CD8-positive, alpha-beta memory T cell (primary cell): ENCODE measurements at places on chromosomes 16 and 17.

DNA sequence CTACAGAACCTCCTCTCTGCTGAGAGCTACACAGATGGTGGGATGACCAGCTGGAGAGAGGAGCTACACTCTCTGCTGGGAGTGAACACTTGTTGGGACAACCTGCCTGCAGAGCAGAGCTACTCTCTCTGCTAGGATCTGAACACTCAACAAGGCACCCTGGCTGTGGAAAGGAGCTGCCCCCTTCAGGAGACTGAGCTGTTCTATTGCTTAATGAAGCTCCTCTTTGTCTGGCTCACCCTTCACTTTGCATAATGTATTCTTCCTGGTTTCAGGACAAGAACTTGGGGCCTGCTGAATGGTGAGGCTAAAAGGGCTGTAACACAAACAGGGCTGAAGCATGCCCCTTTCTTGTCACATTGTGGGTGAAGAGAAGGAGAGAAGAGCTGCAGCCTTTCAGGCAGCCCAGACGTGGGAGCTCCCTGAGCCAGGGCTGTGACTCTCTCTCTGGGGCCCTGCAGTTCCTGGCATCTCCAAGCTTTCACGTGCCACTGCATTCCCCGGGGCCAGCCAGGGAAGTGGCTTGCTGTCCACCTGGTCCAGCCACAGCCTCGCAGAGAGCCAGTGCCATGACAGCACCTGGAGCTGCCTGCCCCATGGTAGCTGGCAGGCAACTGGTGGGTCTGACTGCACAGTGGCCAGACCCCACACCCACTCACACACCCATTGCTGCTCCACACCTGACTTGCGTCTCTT is 272.8 kb upstream of the KCNJ16 start:
- no peak for DNase-seq

GRCh38 chr16:75011634-75012307 is 12.9 kb downstream of the ZNRF1 start:
- DNase-seq, result no peak

DNA sequence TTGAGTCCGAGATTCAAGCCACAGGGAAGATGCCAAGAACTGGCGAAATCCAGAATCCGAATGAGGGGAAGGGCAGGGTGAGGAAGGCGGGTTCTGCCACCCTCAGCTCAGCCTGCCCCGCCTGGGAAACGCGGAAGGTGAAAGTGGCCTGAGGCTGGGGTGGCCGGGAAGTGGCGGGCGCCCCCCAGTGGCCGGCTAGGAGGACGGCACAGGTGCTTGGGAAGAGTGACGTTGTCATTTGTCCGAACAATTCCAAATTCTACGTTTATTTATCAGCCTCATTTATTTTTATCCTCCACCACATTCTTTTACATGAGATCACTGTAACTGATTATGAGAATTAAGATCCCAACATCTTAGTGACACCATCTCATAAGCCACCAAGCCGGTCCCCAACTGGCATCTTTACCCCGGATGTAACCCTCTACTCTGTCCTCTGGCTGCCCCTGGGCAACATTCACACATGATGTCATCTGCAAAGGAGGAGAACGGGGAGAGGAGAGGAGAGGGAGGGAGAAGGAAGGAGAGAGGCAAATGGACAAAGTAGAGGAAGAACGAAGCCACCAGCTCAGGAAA is 21.3 kb downstream of the SRCIN1 start:
- DNase-seq, result peak; percentile 58

DNA sequence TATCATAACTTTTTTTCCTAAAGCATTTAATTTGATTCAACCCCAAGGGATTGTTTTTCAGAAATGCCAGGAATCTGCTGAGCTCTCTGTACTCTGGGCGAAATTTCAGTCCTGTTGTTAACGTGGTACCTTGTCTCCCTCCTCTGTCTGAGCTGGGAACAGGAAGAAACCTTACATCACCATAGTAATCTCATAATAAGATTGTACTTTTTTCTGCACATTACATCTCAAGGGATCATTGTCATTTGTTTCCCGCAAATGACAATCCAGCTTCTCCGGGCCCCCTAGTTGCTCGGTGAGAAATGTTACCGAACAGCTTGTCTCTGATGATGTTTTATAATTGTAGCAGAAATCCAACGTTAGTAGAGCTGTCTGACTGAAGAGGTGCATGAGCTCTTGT is 152.7 kb upstream of the ERCC4 start:
- no peak for DNase-seq

DNA sequence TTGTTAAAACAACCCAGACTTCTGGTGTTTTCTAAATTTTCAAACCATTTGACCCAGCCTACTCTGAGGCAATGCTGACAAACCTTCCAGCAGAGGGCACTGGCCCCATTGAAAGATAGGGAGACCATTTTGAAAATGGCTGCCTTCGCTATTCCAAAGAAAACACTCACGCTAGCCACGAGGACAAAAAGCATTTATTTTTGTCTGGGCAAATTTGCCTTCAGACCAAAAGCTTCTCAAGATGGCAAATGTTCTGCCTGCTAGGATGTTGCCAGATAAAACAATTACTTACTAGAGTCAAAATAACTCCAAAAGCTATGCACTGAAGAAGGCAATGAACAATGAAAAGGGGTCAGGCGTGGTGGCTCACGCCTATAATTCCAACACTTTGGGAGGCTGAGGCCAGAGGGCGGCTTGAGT is 296.7 kb upstream of the IRX5 start:
- DNase-seq, result no peak

DNA sequence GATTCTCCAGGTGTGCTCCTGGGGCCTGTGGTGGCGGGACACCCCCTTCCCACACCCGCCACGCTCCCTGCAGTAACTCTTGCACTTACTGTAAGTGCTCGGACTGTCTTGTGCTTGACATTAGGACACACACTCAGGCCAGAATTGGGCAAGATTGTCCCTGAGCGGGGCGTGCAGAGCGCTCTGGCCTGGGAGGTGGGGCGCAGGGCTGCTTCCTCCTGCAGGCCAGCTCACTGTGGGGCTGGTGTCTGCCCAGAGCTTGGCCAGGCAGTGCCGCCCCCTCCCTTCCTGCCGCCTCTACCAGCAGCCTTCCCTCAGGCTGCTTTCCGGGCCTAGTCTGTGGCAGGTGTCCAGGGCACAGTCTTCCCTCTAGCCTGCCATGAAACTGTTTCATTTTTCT is 6.1 kb upstream of the ATP6V0C start:
- DNase-seq, result no peak

DNA sequence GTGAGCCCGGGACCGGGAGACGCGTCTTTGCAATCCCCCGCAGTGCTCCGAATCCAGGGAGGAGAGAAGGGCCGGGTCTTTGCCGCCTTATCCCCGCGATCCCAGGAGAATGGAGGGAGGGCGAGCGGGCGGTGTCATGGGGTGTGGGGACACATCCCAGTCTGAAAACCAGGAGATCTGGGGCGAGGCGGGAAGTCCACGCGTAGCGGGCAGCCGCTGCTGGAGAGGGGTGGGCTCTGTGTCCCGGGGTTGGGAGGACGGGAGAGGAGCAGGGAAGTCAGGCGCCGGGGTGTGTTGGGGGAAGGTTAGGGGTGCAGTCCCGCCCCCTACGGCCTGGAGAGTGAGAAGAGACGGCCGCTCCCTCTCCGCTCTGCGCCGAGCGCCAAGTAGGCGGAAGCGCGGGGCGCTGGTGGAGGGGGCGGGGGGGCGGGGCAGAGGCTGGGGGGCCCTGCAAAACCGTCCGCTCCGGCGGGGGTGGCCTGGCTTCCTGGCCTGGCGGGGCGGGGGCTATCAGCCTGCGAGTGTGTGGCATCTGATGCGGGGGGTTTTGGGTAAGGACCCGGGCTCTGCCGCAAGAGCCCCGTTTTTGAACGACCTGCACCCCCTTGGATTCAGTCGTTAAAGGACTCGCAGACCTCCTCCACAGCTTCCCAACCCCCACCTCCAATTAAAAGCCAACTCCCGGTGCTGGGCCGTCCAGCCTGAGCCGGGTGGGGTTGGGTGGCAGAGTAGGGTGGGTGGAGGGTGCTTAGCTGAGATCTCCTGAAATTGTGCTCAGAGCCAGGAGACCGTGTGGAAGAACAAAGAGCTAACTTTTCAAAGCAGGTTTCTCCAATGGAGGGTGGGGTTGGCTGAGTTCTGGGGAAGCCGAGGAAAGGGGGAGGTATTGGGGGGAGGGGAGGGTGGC is 654 bp downstream of the LASP1 start:
- peak; percentile 64 for DNase-seq

DNA sequence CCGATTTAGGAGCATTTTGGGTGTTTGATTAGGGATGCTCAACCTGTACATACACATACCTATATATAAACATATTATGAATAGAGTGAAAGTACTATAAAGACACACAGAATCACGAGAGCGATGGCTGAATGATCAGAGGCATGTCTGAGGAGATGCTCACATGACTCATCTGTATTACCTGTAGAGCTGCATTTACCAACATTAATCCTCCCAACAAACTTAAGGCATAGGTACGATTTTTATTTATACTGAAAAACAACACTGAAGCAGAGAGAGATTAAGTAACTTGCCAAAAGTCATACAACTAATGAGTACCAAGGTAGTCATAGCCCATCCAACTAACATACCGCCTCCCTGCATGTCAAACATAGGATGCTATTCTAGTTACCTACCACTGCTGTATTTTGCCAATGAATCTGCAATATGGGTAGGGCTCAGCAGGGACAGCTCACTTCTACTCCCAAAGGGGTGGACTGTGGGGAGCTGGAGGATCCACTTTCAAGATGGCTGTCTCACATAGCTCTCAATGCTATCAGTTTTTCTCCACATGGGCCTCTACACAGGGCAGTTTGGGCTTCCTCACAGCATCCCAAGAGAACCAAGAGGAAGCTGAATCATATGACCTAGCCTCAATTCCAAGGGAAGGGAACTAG is 7.3 kb downstream of the CYB5D1 start:
- DNase-seq, result no peak

DNA sequence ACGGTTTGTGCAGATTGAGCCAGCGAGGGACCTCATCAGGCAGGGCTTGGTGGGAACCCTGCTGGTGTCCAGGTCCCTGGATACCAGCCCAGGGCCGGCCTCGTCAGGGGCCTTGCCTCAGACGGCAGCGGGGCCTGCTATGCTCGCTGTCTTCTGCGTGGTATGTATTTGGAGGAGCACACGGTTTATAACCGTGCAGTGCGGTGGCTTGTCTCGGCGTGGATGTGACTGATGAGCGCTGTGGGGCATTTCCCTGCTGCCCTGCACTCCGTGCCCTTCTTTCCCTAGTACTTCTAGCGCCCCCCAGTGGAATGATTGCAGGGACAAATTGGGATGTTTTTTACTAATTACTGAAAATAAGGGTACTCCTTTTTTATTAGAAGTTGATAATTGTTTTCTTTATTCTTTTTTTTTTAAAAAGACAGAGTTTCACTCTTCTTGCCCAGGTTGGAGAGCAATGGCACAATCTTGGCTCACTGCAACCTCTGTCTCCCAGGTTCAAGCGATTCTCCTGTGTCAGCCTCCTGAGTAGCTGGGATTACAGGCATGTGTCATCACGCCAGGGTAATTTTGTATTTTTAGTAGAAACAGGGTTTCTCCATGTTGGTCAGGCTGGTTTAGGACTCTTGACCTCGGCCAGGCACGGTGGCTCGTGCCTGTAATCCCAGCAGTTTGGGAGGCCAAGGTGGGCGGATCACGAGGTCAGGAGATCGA is 15.3 kb downstream of the TBCD start:
- no peak for DNase-seq

DNA sequence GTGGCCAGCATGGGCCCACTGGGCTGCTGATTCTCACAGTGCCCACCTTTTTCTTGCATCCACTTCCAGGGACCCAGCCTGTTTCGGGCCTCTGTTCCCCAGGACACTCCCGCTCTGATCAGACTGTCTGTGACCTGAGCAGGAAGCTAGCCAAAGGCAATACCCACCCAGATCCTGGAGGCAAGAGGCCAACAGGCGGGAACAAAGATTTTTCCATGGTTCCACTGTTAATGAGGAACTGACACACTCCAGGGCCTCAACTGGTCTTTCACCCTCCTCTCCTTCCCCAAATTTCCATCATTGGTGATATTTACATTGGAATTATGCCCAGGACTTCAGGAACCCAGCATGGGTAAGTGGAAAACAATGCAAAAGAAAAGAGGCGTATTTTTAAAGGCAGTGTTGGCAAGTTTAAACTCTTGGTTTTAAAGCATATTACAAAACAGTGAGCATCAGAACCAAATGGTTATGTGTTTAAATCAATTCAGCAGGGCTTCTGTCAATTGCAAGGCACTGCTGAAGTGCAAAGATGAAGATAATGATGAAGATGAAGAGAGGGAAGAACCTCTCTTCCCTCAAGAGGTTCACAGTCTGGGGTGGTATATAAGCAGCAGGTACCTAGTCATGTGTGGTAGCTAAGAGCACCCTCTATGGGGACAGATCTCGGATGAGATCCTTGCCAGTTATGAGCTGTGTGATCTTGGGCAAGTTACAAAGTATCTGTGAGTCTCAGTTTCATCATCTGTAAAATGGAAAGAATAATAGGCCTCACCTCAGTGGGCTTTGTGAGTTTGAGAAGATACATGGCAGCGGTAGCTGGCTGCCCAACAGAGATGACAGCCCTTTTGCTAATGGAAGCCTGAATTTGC is 14.4 kb upstream of the ATP2A3 start:
- DNase-seq, result no peak

DNA sequence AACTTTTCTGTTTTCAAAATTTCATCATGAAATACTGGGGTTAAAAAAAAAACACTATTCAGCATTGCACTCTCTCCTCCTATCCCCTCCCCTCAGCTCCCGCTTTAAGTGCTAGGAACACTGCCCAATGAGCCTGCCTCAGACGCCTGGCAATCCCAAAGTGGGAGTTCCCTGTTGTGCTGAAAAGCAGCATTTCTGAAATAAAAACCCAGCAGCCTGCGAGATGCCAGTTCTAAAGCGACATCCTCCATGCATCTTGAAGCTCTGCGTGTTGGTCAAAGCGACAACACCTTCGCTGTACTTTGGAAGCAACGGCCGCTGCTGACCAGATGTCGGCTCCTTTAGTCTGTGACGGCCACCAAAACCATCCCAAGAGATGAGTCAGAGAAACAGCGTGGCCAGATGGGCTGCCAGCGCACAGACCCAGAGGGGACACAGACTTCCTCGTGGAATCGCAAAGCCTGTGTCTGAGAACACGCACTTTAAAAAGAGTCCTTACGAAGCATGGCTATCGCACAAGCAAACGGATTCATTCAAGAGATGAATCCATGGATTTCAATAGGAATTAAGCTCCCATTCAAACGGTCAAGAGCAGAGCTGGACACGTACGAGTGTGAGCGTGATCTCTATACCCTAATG is 32.8 kb downstream of the FBXO31 start:
- no peak for DNase-seq

DNA sequence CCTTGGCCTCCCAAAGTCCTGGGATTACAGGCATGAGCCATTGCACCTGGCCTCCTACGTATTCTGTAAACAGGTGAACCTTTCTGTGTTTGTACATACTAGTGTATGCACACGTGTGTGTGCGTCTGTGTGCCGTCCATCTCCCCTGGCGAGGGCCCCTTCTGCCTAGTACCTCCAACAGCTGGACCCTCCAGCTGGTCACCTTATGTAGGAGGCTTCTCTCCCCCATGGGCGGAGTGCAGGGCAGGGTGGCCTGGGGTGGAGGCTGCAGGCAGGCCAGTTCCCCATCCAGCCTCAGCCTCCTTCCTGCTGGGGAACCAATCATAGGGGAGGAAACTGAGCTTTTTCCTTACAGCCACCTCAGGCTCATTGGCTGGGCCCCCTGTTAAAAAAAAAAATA is 24.4 kb upstream of the DOC2B start:
- no peak for DNase-seq

- DNase-seq, result no peak
These were observed 149.2 kb downstream of the DNAH9 start for GRCh38 chr17:11747441-11747840.

- no peak for DNase-seq
These were observed 14.6 kb upstream of the KRT17 start for GRCh38 chr17:41638941-41639340.
